C1 segment of cervical spinal cord (tissue), 14 donors: ENCODE measurements at places on chromosomes 6 and 20.

DNA sequence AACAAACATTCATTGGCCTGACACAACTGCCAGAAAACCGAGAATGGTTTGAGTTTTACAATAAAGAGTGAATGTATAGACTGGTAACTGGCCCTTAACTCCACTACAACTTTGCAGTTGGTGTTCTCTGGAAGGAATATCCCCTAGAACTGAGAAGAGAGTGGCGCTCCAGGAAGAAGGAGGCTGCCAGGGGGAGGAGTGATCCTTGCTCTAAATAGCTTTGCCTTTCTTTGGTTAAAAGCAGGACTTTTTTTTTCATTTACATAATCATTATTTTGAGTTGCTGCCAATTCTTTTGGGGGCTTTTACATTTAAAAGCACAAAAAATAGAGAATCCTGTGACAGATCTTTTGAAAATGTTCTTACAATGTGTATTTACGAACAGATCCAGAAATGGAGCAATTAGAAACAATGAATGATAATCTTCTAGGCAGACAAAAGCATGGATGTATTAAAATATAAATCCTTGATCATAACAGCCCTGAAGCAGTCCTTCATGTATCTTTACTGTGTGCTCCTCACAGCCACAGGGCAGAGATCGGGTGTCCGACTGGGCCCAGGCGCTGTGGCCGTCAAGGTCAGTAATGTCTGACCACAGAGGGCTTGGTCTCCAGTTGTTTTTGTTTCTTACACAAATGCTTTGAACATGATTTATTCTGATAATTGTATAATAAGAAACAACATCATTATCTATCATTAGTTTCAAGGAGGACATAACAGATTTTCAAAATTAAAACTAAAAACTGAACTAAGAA, 612.2 kb downstream of the HDGFL1 start:
- no peak for DNase-seq

- DNase-seq = no peak
Measured at GRCh38 chr6:1820165-1820564, 210.4 kb downstream of the FOXC1 start.

DNA sequence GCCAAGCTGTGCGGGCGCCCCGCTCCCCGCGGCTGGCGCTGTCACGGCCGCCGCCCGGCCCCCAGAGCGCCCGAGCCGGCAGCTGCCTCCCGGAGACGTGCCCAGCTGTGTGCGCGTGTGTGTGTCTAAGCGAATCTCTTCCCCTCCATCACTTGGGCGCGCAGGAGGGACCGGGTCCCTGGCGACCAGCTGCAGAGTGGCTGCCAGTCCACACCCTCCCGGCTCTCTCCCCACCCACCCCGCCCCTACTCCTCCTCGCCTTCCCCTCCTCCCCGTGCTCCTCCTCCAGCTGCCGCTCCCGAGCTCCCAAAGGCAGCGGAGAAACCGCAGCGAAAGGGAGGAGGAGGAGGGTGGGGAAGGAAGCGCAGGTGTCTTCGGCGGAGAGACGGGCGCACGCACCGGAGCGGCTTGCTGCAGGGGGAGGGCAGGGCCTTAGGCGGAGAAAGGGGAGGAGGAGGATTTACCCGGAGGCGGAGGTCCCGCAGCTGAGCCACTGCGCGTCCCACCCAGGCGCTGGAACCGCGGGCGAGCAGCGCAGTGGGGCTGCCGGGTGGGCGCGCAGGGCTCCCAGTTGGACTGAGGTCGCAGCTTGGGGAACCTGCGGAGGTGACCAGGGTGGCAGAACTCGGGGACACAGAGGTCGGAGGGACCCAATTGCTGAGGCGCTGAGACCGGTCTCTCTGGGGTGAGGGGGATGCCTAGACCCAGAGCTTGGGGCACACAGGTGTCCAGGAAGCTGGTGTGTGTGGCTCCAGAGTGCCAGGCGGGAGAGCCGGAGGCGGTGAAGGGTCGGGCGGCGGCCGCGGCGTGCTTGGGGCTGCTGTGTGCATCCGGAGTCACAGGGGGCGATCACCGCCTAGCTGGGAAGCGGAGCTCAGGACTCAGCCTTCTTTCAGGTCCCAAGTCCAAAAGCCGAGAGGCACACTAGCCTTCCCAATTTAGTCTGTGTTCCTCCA, at the start of gene HS3ST5:
Gene HS3ST5, minus strand, starts transcription at position 198 of the 956 bp plus-strand sequence. CDS start 280,178 bp downstream, outside the sequence.
- no peak for DNase-seq

GRCh38 chr6:68958327-68958726, 323.2 kb downstream of the ADGRB3 start:
- no peak for DNase-seq

DNA sequence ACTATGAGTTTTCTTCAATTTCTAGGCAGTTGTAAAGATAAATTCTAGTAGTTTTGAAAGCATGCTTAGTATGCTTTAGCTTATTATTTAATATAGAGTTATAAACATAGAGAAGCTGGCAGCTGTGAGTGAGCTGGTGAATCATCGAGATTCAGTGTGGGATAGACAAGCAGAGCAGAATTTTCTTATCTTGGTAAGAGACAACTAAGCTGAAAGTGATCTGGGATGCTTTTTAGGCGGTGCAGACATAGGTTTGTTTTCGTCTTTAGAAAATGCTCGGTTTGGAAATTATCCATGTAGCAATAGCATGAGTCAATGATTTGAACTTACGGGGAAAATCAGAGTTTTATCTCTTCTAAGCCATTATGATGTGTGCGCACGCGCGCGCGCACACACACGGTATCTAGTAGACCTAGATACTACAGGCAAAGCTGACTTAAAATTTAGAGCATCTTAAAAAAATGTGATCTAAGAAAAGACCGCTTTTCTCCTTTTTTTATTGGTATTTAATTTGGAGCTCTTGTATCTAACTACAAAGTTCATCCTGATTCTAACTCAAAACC, 128.3 kb upstream of the MAP3K7 start:
- no peak for DNase-seq

GRCh38 chr6:12363651-12364381, 73.7 kb downstream of the EDN1 start:
- DNase-seq = no peak

DNA sequence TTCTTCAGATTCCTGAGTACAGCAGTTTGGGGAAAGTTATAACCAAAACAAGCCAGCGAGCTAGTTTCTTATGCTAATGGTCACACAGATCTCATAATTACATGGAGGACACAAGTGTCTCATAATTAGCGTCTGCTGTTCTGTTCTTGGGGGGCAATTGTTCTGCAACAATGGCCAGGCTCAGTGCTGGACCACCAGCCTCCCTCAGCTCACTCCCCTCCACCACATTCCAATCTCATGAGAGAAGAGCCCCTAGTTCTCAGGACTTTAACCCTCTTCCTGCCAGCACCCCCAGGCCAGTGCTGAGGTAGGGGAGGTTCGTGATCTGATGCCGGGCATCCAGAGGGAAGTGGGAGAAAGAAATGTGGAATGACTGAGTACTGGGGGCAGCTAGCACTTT, 20.2 kb upstream of the TOX2 start:
- DNase-seq = no peak

DNA sequence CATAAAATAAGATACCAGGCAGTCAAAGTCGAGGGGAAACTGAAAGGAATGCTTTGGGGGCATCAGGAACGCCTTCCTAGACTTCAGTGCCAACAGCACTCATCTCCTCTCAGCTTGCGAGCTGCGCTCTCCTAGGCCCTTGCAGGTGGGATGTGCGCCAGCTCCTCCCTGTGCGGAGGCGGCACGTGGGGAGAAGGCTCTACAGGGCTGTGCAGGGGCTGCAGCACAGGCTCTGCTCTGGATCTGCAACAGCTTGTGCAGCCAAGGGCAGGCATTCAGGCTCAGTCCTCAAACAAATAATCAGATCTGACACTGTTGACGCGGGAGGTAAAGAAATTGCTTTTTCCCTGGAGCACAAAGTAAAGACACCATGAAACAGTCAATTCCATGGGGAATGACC, 144.8 kb downstream of the TTLL2 start:
- peak; percentile 50 for DNase-seq

DNA sequence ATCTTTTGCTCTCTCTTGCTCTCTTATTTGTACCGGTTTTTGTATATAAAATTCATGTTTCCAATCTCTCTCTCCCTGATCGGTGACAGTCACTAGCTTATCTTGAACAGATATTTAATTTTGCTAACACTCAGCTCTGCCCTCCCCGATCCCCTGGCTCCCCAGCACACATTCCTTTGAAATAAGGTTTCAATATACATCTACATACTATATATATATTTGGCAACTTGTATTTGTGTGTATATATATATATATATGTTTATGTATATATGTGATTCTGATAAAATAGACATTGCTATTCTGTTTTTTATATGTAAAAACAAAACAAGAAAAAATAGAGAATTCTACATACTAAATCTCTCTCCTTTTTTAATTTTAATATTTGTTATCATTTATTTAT, 15.9 kb downstream of the VEGFA start:
- no peak for DNase-seq

DNA sequence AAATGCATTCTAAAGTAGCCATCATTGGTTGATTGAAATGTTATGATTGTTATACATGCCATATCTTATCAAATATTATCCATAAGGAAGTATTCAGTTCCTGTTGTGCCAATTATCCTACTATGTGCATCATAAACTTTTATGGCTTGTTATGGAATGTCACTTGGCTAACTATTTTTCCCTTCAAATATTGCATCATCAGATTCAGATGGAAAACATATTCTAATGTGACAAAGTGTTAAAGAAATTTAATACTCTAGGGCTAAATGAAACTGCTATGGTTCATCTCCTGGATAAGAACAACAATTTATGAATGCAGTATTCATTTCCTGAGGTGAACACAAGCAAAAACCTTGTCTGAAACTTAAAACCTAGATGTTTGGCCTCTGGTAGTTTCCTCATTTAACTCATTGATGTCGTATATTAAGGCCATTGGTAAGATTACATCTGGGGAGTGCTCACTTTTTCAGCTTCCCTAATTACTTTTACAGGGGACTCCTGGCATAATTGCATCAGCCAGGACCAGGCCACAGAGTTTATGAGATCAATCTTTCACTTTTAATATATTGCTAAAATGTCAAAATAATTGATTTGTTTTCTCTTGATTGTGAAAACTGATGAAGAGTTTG, 134.9 kb upstream of the CEP162 start:
- DNase-seq = no peak

GRCh38 chr20:4159765-4160490, 144.6 kb upstream of the RNF24 start:
- DNase-seq = no peak

DNA sequence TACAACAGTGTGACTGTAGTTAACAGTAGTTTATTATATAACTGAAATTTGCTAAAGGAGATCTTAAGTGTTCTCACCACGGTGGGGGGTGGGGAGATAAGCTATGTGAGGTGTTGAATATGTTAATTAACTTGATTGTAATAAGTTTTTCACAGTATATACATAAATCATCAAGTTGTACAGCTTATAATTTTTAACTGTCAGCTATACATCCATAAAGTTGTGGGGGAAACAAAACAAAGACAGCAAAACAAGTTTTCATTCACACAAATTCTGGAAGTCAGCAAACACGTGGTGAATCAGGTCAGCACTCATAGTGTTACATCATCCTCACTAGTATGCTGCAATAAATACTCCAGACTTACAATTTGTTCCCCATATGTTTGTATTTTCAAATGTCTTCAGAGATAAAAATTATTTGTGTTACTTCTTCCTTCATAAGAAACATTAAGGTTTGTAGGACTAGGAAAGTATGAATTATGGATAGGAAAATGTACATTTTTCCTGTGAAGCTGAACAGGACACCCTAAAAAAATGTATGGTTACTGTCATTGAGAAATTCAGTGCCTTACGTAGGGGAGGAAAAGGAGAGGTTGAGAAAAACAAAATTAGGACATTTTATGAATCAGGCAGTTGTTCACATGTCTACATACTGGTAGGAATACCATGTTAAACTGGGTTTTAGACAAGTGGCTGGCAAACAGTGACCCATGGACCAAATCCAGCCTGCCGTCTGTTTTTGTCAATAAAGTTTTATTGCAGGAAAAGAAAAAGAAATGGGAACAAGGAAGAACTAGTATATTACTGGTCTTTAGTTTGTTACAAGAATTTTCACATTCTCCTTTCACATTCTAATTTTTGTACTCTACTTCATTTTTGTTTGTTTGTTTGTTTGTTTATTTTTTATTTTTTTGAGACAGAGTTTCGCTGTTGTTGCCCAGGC, 6.0 kb downstream of the SUMO4 start:
- no peak for DNase-seq

GRCh38 chr6:105588123-105588710, 185.3 kb upstream of the PREP start:
- no peak for DNase-seq

- no peak for DNase-seq
Measured at GRCh38 chr6:52596371-52597028, 19.6 kb upstream of the TRAM2 start.

- no peak for DNase-seq
Measured at GRCh38 chr6:128474481-128474880, 45.9 kb downstream of the PTPRK start.

GRCh38 chr6:52729576-52729975, 33.7 kb downstream of the GSTA2 start:
- DNase-seq = no peak

DNA sequence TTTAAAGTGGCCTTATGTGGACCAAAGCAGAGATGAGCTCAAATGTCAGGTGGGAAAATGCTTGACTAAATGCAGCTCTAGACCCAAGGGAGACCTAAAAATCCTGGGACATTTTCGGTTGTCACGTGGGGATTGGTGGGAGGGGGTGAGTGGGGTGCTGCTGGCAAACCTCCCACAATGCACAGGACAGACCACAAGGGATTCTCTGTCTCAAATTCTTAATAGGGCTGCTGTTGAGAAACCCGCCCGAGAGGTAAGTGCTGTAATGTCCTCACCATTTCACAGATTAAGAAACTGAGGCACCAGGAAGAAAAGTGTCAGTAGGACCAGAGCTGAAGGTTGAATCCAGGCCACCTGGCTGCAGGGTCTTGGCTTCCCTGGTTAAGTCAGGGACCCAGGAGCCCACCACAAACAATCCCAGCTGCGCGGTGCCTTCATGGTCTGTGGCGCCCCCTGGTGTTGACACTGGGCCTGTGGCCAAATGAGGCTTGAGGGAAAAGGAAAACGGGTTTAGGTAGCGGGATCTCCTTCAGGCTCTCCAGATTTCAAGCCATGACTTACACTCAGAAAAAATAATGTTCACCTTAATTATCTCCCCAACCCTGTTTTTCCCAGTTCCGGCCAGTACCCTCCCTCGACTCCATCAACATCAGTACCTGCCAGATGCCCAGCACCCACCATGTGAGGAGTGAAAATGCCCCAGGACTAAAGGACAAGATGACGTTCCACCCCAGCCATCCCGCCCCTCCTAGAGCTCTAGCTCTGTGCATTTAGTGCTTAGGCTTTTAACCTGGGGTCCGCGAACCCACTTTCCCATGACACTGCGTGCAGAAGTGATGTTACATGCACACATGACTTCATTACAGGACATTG, 7.2 kb downstream of the HLA-G start:
- no peak for DNase-seq
